Frontal cortex (tissue), 4 donors: ENCODE measurements at places on chromosomes 4 and X.
A peak's percentile ranks its signal among the peaks of the same experiment; 100 is the strongest.

- peak; percentile 48 for DNase-seq
Observed at GRCh38 chr4:56821381-56822243, at the start of gene SPINK2. Gene SPINK2 (minus strand): TSS chr4:56821701. CDS start chr4:56821662, 39 bp downstream.

- peak; percentile 38 for DNase-seq
Observed at GRCh38 chr4:8015512-8015911, 75.9 kb upstream of the AFAP1 start.

DNA sequence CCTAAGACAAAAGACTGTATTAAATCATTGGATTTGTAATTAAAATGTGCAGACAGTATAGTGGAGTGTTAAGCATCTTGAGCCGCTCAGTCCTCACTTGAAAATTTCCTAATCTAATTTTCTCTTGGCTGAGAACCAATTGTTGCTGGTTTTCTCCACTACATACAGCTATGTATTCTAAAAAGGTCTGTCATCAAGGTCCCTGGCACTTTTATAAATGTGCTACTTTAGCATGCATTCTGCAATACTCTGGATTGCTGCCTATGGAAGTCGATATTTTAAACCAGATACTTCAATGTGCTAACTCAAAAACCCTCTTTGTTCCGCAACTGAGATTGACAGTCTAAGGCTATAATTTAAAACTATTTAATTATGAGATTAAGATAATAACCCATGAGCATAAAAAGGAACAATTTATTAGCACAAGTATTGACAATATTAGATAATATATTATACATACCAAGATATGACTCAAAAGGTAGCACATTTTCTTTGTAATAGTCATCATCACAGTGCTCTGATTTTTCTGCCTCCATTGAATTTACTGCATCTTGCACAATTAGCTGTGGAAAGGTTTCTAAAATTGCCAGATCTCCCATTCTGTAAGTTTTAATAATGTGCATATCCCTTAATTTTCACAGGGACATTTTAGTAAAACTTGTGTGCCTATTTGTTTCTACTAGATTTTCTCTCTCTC is 815.1 kb downstream of the ADGRL3 start:
- DNase-seq = no peak

DNA sequence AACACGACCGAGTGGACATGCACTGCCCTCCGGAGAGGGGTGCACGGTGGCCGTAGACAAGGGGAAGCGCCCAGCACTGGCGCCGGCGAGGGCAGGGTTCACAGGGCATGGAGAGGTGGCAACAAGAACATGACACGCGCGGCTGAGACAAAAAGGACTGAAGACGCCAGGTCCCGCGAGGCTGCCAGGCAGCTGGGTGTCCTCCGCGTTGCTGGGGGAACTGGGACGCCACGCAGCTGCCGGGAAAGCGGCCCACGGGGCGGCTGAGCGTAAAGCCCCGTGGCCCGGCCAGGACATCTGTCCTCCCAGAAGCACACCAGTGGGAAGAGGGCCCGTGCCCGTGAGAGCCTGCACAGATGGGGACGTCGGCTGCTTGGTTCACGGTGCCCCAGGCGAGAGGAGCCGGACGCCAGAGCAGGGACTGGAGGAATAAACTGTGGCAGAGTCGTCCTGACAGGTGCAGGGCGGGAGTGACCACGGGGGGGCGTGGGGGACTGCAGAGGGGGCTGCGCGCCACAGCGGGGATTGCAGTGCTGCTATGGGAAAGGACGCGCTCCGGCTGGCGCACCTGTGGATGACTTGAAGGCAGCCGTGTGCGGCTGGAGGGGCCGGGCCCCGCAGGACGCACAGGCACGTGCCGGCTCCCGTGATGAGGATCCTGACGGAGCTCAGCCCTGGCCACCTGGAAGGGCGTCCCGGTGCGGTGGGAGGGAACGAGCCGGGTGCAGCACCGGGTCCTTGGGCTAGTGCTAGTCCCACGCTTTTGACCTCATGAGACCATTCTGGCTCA is 32.1 kb upstream of the GTPBP6 start:
- DNase-seq = no peak

DNA sequence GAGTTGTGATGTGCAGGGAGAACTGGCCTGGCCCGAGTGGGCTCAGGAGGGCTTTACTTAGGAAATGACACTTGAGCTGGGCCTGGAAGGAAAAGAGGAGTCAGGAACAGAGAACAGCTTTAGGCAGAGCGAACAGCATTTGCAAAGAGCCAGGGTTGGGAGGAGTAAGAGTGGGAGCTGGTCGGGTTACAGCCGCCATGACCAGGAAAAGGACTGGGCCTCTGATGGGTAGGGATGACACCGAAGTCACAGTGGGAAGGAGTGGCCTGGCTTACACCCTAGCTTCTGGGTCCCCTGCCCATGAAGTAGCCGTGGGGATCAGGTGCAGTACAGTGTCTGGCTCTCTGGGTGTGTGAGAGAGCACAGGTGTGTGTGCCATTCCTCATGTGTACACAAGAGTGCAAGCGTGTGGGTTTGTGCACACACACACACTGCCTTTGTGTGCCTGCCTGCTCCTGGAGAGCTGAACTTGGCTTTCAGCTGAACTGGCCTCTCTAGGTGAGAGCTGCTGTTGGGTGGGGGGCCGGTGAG is 31.6 kb downstream of the TRMT44 start:
- DNase-seq = no peak

DNA sequence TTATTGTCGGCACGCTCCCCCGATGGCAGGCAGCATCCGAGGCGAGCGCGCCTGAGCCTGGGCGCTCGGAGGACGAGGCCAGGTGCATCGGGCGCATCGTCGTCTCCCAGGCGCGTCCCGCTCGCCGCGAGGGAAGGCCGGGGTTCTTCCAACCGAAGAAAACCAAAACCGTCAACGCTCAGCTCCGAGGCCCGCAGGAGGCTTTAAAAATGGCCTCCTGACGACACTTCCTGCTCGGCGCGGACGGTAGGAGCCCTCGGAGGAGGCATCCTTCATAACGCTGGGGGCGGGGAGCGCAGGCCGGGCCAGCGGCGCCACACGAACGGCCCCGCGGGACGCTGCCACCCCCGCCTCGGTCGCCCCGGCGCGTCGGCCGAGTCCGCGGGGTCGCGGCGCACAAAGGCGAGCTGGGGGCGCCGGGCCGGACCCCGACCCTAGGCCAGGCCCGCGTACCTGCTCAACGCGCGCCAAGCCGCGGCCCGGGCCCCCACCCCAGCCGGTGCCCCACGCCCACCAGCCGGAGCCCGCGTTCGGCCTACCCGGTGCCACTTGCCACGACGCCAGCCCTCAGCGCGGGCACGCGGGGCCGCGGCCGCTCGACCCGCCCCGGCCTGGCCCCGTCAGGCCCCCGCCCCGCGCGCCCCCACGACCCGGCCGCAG is 501 bp downstream of the ZNF518B start:
- no peak for DNase-seq

DNA sequence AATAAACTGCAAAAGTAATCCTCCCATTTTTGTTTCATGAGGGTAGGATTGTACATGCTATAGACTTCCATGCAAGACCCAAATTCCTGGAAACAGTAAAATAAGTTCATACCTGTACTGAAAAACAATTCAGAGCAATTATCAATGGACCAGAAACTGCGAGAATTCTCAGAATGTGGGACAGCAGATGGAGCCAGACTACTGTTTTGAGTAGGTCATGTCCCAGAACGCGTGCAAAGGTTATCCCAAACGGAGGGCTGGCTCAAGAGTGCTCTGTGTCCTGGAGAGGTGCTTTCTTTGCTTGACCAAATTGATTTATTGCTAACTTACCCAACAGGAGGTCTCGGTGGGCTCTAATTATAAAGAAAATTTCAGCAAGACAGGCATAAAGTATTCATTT is 1.7 kb upstream of the MAGEH1 start:
- DNase-seq = peak; percentile 2

- no peak for DNase-seq
Observed at GRCh38 chr4:176563591-176563990, 229.1 kb downstream of the VEGFC start.

DNA sequence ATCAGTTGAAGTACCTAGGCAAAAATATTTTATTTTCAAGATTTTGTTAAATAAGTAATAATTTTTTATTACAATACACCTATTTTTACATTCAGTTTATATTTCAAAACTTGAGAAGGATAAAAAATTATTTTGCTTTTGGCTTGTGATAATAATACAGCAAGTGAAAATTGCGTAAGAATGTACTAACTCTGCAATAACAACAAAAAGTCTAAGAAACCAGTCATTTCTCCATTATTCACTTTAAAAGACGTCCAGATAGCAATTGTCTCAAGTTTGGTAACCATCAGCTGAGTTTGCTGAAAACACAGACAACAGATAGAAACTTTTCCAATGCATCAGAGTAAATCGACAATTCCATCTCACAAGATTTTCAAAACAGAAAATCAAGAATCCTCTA is 12.1 kb downstream of the CXCL8 start:
- DNase-seq = no peak
